ENCODE measurements at places on chromosomes 2 and 18. TPM values are rescaled to one million over a fixed set of nuclear protein-coding genes. Genes with fewer than 3 reads are reported as not detected.

The HOXD8 gene
- polyA plus RNA-seq, result 8.8 TPM

The FAP gene
- 17.0 TPM for polyA plus RNA-seq

The EMX1 gene
- 0.34 TPM for polyA plus RNA-seq

The ZNF519 gene
- 4.6 TPM for polyA plus RNA-seq

The CYP27C1 gene
- 0.67 TPM for polyA plus RNA-seq

The EVX2 gene
- polyA plus RNA-seq, result not detected

The LOXHD1 gene
- 0.09 TPM for polyA plus RNA-seq

The CHRND gene
- 0.03 TPM for polyA plus RNA-seq

The C2orf80 gene
- polyA plus RNA-seq, result not detected

The ERICH2 gene
- 0.54 TPM for polyA plus RNA-seq

The CRYGC gene
- polyA plus RNA-seq, result not detected

The OR6B2 gene
- not detected for polyA plus RNA-seq

The MGAT4A gene
- polyA plus RNA-seq, result 12.7 TPM

The IL1F10 gene
- not detected for polyA plus RNA-seq

The PRSS56 gene
- not detected for polyA plus RNA-seq

The DUSP2 gene
- 2.3 TPM for polyA plus RNA-seq

The C2orf78 gene
- not detected for polyA plus RNA-seq

The RFX8 gene
- polyA plus RNA-seq, result 3.0 TPM

The TUBA3D gene
- polyA plus RNA-seq, result not detected

The TUBB8B gene
- polyA plus RNA-seq, result not detected

The LINC00305 gene
- polyA plus RNA-seq, result not detected

The UGT1A7 gene
- polyA plus RNA-seq, result not detected

The CFAP210 gene
- 2.6 TPM for polyA plus RNA-seq

The FIGN gene
- 1.7 TPM for polyA plus RNA-seq

The GPR55 gene
- 0.05 TPM for polyA plus RNA-seq

The UGT1A8 gene
- polyA plus RNA-seq, result not detected

The FABP1 gene
- polyA plus RNA-seq, result 4.7 TPM

The KCNG2 gene
- 0.45 TPM for polyA plus RNA-seq

The FAM228A gene
- polyA plus RNA-seq, result 5.6 TPM

The CPO gene
- 1.1 TPM for polyA plus RNA-seq

The DSC1 gene
- polyA plus RNA-seq, result not detected

The LHCGR gene
- polyA plus RNA-seq, result 0.61 TPM

The CHST9 gene
- not detected for polyA plus RNA-seq

The MC2R gene
- polyA plus RNA-seq, result not detected

The NAT8 gene
- not detected for polyA plus RNA-seq

Measured in adipose tissue (tissue), 3 donors.